ENCODE measurements at places on chromosomes 13 and 19. TPM values are rescaled to one million over a fixed set of nuclear protein-coding genes. Genes with fewer than 3 reads are reported as not detected.

IZUMO4 gene
- 1.2 TPM for polyA plus RNA-seq

MEF2B gene
- 2.3 TPM for polyA plus RNA-seq

PSG6 gene
- 0.49 TPM for polyA plus RNA-seq

PSG11 gene
- polyA plus RNA-seq, result 1.2 TPM

CASP14 gene
- polyA plus RNA-seq, result not detected

SLC1A6 gene
- 0.49 TPM for polyA plus RNA-seq

KIR3DL2 gene
- not detected for polyA plus RNA-seq

GRIK5 gene
- polyA plus RNA-seq, result 3.6 TPM

HNRNPM gene
- 178 TPM for polyA plus RNA-seq

ZNF763 gene
- 1.8 TPM for polyA plus RNA-seq

PSG2 gene
- polyA plus RNA-seq, result 0.77 TPM
